ENCODE measurements at places on chromosomes 3 and 15.

- DNase-seq: no peak
Measured at GRCh38 chr3:52471371-52472238, 16.2 kb downstream of the NISCH start.

DNA sequence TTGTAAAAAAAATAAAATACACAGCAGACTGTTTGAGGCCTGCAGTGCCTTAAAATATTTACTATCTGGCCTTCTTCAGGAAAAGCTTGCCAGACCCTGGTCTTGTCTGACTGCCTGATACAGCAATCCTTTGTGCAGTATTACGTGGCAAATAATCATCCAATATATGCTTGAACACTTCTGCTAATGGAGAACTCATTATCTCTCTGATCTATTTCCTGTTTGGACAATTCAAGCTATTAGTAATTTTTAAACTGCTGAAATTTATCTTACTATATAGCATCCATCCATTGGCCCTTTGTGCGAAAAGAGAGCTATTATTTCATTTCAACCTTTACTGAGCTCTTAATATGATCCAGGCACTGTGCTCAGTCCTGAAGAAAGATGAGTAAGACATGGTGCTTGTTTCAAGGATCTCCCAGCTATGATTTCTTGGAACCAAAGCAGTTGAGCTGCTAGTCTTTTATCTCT lies 15.9 kb downstream of the ATG7 start:
- DNase-seq: no peak

DNA sequence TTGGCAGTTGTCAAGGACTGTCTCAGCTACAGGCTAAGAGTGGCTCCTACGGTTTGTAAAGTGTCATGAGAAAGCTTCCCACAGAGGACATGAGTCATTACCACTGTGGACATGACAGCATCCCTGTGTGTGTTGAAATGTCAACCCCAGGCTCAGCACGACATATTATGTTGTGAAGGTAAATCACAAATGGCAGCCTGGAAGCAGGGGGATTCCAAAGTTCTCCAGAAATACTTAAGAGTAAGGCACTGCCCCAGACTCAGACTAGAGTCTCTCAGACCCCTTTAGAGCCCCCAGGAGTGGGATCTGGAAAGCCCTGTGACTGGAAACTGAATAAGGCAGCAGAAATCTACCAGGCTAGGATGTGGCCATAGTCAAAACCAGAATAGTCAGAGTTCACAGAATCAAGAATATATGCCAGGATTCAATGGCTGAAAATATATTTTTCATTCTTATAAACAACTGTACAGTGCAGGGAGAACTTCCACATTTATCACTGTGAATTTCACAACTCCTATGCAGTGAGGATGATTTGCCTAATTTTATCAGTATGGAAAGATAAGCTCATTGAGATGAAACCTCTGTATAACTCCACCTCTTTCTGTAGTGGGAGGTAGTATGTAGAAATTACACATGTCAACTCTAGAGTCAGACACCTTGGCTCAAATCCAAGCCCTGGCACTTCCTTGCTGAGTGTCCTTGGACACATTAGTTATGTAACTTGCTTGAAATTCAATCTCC lies 237.1 kb upstream of the CFAP20DC start:
- no peak for DNase-seq

DNA sequence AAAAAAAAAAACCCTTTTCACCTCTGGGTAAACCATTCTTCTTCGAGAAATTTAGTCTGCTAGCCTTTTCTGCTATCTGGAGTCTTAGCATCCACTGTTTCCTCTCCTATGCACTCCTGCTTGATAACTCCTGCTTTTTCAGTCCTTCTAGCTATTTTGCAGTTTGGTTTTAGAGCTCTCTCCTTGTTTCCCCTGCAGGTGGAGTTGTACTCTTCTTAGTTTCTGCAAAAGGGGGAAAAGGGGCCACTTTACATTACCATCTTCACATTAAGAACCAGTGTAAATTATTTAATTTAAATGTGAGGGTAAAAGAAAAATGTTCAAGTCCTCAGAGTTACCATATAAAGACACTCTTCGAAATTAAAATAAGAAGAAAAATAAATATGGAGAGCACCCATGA lies 23.6 kb upstream of the MYLK start:
- DNase-seq: no peak

DNA sequence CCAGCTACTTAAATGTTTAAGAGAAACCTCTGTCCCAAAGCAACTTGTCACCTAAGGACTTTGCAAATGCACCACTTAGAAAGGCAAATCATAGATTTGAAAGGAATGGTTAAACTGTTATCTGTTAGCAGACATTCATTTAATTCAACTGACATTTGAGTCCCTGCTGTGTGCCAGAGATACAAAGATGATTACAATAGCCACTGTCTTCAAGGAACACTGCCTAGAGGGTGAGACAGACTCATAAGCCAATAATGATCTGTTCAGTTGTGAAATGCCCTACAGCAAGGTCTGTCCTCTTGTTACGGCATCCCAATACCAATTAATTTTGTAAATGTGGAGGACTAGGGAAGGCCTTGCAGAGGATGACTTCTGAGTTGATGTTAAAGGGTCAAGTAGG lies 113.1 kb downstream of the ATG7 start:
- no peak for DNase-seq

DNA sequence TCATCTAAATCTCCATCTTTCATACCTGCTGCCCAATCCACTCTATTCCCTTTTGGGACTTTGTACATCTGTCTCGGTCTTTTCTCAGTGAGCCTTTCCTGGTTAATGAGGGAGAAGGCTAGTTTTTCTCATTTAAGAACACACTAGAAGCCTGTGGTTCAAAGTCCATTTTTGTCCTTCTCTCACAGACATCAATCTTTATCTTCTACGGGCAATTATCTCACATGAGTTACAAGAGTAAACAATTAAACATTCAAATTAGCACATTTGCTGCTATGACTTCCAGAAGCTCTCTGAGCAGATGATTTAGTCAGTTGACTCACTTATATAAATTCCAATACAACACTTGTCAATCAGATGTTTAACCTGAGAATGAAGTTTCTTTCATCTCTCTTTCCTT lies 49.3 kb upstream of the KBTBD8 start:
- DNase-seq: no peak

GRCh38 chr15:39362821-39363561 lies 217.9 kb upstream of the THBS1 start:
- no peak for DNase-seq

- no peak for DNase-seq
Measured at GRCh38 chr3:30608598-30608947, 2.2 kb downstream of the TGFBR2 start.

- no peak for DNase-seq
Measured at GRCh38 chr3:155753038-155753639, 8.3 kb upstream of the PLCH1 start.

DNA sequence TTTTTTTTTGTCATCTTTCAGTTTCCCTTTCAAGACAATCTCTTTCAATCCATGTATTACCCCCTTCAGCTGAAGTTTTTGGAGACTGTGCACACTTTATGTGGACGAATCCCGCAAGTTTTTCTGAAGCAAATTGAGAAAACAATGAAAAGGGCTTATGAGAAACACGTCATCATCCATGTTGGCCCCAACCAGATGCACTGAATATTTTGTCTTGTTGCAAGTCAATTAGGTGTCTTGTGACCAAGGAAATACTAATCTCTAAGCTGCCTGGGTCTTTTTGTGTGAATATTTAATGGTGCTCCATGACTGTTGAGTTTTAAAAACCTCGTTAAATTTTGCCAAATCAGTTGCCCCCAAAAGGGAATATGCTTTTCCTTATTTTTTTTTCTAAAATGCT lies 21.7 kb upstream of the PPP4R2 start:
- DNase-seq: no peak

- DNase-seq: no peak
Measured at GRCh38 chr15:86773736-86774135, 694.1 kb downstream of the AGBL1 start.

- DNase-seq: no peak
Measured at GRCh38 chr15:79474252-79474651, 42.1 kb downstream of the MINAR1 start.

DNA sequence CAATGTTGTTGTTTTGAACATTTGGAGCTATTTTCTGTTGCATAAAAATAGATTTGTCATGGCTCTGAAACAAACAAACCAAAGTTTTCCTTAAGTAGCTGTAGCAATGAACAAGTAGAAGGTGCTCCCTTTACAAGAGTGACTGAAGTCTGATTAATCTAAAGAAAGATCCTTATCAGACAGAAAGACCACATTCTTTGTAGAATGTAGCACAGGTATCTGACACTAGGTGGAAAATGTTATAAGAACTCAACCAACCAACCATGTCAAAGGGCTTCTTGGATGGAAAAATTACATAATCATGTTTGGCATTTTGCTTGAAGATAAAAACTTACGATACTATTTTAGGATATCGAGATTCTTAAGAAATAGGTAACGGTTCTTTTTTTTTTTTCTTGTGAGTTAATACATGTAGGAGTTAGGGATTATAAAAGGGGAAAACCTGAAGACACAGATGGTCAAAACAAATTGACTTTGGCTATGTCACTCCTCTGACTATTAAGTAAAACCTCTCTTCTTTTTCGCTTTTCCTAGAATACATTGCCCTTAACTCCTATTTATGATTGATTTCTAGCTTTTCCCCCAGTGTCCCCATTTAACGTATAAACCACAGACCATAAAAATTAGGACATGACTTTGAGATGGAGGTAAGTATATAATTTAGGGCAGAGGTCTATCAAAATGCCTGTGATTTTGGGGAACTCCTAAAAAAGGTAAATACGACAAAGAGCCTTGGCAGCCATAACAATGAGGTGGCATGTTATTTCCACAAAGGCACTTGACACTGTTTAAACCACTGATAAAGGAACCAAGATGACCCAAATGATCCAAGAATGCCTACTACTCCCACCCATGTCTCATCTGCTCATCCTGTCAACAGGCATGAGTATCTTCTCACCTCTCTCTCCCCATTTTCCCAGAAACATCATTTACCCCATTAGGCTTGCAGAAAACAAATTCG lies 72.0 kb downstream of the CCR4 start:
- no peak for DNase-seq

- DNase-seq: no peak
Measured at GRCh38 chr15:88890495-88890894, 4.8 kb downstream of the HAPLN3 start.

Data from activated CD4-positive, alpha-beta T cell treated with anti-CD3 and anti-CD28 coated beads, Interleukin-2, amount 50 U/mL, for 4 hours (primary cell).